GM12891 (cell line): ENCODE measurements at places on chromosomes 2 and 18.

GRCh38 chr2:88606371-88607030 is 20.8 kb downstream of the EIF2AK3 start:
- no peak for DNase-seq

DNA sequence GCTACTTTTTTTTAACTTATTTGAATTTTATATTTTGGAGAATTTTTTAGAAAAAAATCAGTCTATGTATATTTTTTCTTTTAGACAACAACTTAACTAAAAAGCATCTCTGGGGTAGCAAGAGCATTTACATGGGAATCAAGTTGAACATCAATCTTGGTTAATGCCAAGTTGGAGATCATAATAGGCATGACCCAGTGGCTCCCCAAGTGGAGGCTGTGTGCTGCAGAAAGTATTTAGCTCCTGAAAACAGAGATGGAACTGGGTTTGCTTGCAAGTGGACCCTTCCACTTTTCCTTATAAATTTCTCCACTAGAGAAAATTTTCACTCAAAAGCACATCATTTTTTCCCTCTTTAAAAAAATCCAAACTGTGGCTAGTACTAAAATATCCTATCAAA is 23.9 kb upstream of the CAVIN2 start:
- no peak for DNase-seq

- DNase-seq = no peak
Observed at GRCh38 chr2:173432049-173432754, 77.5 kb downstream of the CDCA7 start.

GRCh38 chr2:157173740-157174184 is 83.7 kb upstream of the GALNT5 start:
- no peak for DNase-seq

DNA sequence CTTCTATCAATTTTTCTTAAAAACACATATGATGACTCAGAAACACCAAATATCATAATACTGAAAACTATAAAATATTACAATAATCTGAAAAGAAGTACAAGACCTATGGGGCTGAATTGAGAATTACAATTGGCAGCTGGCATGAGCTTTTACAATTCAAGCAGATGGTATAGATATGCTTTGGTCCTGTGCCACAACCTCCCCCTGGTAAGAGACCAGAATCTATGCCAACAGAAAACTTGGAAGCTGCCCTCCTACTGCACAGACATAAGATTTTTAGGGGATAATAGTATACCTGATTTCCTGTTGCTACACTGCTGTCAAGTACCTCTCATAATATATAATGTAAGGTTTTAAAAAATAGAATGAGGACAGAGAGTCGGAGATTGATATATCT is 46.8 kb upstream of the CDH7 start:
- no peak for DNase-seq

DNA sequence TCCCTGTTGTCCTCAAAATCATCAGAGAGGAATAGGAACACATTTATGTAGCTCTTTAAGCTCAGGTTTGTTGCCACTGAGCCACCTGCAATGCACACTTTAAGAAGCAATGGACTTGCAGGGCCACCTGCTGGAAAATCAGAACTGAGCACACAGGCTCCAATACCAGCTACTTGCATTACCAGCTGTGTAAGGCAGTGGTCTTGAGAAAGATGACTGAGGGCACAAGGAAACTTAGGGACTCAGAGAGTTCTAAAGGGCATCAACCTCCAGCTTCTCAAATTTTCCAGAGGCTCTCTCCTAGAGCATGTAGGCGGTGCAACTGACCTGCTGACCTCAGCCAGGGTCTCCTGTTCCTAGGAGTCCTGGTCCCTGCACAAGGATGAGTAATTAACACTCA is 2.5 kb upstream of the CNDP2 start:
- DNase-seq = no peak

- no peak for DNase-seq
Observed at GRCh38 chr2:172084395-172084644, 987 bp upstream of the DLX1 start.

GRCh38 chr2:235931676-235932075 is 236.5 kb downstream of the GBX2 start:
- no peak for DNase-seq

DNA sequence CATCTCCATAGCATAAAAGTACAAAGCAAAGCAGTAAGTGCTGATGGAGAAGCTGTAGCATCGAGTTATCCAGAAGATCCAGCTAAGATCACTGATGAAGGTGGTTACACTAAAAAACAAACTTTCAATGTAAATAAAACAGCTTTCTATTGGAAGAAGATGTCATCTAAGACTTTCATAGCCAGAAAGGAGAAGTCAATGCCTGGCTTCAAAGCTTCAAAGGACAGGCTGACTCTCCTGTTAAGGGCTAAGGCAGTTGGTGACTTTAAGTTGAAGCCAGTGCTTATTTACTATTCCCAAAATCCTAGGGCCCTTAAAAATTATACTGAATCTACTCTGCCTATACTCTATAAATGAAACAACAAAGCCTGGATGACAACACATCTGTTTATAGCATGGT is 44.0 kb downstream of the METTL8 start:
- DNase-seq = no peak

DNA sequence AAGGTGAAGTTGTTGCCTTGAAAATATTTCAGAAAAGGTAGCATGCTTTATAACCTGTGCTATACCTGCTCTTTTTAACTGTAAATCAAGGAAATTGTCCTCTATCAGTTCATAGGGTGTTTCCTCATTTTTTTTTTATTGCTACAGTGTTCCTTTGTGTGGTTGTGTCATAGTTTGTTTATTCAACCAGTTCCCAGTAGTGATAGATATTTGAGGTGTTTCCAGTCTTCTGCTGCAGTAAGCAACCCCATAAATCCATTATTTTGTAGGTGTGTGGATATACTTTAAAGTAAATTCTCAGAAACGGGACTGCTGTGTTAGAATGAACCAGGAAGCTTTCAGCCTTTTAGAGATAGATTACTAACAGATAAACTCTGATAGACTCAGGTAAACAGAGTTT is 39.6 kb downstream of the SEMA4F start:
- DNase-seq = no peak

DNA sequence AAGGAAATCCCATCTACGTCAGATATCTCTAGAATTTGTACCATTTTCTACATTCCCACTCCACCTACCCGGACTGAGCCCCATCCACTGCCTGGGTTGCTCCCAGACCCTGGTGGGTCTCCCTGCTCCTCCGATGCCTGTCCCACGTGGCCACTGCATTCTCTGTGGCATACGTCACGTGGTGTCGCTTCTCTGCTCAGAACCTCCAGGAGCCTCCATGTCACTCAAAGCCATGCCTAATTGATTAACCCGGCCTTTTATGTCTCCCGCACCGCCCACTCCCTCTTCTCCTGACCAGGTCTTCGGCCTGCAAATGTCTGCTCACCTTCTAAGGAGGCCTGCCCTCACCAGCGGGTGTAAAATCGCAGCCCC is 176.6 kb downstream of the HDAC4 start:
- DNase-seq = no peak

- DNase-seq = no peak
Observed at GRCh38 chr2:173431191-173431590, 76.5 kb downstream of the CDCA7 start.

DNA sequence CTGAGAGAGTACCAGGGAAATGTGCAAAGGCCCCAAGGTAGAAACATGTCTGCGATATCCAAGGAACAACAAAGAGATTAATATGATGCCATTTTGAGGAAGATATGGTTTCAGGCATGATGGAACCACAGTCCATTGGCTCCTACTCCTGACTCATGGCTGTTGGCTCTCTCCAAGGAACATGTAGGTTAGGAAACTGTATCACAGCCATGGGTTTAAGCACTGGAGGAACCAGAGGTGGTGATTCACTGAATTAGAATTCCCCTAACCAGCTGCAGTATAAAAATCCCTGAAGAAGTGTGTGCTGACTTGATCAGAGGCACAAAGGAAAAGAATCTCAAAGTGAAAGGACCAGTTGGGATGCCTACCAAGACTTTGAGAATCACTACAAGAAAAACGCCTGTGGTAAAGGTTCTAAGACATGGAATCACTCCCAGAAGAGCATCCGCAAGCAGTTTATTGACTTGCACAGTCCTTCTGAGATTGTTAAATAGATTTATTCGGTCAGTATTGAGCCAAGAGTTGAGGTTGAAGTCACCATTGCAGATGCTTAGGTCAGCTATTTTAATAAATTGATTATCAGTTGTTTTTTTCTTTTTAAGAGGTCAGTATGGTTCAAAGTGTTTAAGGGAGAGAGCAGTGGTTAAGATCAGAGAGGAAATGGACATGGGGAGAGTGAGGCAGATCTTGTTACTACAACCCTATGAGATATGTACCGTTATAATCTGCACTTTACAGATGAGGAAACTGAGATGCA is 110.7 kb upstream of the OTX1 start:
- no peak for DNase-seq

- DNase-seq = no peak
Observed at GRCh38 chr2:3814706-3815245, 111.4 kb downstream of the DCDC2C start.

DNA sequence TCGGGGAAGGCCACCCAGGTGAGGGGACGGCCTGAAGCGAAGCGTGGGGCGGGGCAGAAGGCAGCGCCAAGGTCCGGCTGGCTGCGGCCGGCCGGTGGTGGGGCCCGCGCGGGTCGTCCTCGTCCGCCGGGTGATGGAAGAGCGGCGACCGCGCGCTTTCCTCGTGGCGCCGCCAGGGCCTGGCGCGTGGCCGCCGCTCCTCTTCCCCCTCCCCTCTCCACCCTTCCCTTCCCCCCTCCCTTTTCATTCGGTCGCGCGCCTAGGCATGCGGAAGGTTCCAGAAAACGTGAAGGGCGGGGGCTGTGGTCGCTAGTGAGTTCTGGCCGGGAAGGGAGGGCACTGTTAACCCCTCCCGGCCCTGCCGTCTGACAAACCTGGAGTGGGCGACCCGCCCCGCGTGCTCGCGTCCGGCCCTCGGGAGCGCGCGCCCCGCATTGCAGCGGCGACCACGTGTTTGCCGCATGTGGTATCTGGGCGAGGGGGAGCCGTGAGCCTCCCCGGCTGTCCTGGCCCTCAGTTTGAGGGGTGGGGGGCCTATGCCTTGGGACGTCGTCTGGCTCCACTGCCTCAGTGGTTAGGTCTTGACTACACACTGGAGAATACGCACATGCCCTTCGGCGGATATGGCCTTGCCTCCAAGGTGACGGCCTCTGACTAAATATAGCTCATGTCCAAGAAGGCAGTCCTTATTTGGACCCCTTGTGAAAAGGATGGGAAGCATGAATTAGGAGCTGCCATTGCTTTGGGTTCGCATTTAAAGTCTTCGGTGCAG is 579 bp downstream of the MAT2A start:
- no peak for DNase-seq

- no peak for DNase-seq
Observed at GRCh38 chr2:31517442-31518203, 63.1 kb downstream of the SRD5A2 start.

- no peak for DNase-seq
Observed at GRCh38 chr2:27960237-27960912, 69.8 kb downstream of the BABAM2 start.

- DNase-seq = no peak
Observed at GRCh38 chr2:179335732-179336131, 71.1 kb upstream of the SESTD1 start.

- DNase-seq = no peak
Observed at GRCh38 chr2:159230145-159230877, 56.2 kb downstream of the WDSUB1 start.

- no peak for DNase-seq
Observed at GRCh38 chr18:22830511-22830910, 102.6 kb upstream of the RBBP8 start.

DNA sequence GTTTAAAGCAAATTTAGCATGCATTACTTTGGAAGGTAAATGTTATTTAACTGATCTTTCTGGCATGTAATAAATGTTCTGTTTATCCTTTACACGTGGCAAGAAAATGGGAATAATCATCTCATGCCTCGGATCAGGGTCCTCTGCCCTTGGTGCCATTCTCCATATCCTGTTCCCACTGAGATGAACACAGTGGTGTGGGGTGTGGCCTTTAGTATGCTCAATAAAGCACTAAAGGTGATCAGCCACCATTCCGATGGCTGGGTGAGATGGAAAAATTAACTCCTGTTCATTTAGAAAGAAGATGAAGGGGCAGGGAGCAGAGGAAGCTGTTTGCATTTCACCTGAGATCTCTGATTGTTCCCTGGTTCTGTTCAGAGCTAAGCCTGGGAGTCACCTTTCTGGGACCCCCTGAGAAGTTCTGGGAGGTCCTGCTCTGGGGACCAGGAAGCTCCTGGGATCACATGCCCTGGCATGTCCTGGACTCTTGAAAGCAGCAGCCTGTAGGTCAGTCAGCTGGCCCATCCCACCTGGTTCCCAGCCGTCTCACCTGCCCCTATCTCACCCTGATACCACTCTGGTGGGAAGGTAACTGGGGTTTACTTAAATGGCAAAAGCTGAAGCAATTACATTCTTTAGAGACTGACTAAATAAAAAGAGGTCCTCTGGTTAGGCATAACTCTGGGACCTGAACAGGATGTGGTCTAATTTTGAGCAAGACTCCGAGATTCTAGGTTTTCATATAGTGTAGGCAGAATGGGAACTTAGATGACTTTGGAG is 288.9 kb upstream of the EPAS1 start:
- DNase-seq = no peak

GRCh38 chr18:68060871-68061270 is 544.4 kb upstream of the DSEL start:
- no peak for DNase-seq

DNA sequence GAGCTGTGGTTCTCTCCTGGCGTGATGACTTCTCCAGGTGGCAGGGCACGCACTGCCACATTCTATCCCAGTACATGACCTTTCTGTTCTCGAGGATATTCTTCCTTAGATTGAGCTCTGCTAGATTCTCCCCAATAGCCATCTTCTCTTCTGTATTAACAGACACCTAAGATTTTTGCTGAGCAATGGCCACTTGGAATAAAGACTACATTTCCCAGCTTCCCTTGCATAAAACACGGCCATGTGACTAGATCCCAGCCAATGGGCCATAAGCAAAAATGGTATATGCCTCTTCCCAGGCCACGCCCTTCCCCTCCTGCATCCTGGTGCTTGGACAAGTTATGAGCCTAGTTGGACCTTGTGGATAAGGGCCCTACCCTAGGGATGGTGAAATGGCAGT is 82.1 kb downstream of the EIF2AK3 start:
- DNase-seq = no peak

GRCh38 chr2:100630473-100630977 is 67.7 kb downstream of the PDCL3 start:
- no peak for DNase-seq

DNA sequence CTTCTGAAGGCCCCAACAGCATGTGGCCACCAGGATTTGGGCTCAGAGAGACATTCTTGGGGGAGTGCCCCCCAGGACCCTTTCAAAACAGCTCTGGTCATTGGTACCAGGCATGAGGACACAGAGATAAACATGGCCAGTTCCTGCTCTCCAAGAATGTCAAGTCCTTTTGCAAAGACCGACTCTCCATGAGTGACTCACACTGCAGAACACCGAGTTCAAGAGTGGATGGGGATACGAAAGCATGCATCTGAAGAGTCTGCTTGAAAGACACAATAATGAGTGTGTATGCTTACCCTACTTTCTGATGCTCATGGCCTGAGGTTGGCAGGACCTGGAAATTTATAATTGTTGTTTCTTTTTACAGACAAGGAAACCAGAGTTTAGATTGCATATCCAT is 450.6 kb downstream of the TSN start:
- DNase-seq = no peak

GRCh38 chr2:164655750-164656149 is 34.5 kb upstream of the GRB14 start:
- no peak for DNase-seq
